ENCODE measurements at places on chromosomes 11 and 22. TPM values are rescaled to one million over a fixed set of nuclear protein-coding genes. Genes with fewer than 3 reads are reported as not detected.

Gene SCGB2A2
- total RNA-seq = not detected

Gene ROM1
- total RNA-seq = 2.4 TPM

Gene GAB4
- total RNA-seq = not detected

Gene C11orf97
- not detected for total RNA-seq

Gene OR5AP2
- total RNA-seq = not detected

Gene KCNQ1
- 40.0 TPM for total RNA-seq

Gene NAGA
- total RNA-seq = 14.3 TPM

Gene NPTXR
- total RNA-seq = 19.7 TPM

Gene SLC22A12
- total RNA-seq = not detected

Gene BCO2
- total RNA-seq = 155 TPM

Gene SCT
- not detected for total RNA-seq

Gene ZNRF3
- total RNA-seq = 5.4 TPM

DNA sequence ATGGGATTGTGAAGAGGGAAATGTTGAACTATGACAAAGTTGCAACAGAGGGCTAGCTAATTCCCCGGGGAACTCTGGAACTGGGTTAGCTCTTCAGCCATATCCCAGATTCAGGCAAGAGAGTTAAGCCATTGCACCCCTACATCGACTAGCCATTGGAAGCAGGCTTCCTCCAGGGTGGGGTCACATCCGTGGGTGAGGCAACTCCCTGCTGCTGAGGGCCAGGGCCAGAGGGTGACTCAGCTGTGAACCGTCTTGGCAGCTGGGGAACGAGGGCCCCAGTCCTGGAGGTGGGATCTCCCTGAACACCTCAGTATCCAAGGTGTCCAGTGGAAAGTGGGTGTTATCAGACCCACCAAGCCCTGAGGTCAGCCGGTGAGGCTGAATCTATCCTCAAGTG is 41.1 kb downstream of the RPS6KA4 start:
- no peak for DNase-seq

- DNase-seq = no peak
Measured at GRCh38 chr22:29082826-29083545, 10.2 kb downstream of the KREMEN1 start.

DNA sequence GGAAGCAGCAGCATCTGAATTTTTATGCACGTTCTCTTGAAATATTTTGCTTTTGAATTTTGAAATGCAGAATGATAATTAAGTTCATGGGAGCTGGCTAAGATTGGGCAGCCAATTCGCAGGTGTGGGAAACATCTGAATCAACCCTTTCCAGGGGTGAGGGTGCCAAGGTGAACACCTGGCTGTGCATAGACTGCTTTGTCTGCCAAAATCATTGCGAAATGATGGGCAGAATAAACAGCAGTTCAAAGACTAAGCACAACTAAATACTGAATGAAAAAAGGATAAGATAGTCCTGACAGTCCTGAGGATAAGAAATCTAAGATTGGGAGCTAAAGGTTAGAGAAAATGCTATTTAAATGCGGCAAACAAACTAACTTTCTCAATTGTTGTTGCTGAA is 813.3 kb upstream of the RAG2 start:
- DNase-seq = no peak

- no peak for DNase-seq
Measured at GRCh38 chr11:27995083-27995482, 112.9 kb downstream of the KIF18A start.

- no peak for DNase-seq
Measured at GRCh38 chr11:16891964-16892363, 122.2 kb downstream of the PLEKHA7 start.

- peak; percentile 39 for DNase-seq
Measured at GRCh38 chr11:134390706-134391569, 21.1 kb downstream of the B3GAT1 start.

- DNase-seq = no peak
Measured at GRCh38 chr11:116730601-116731000, 42.2 kb downstream of the BUD13 start.

GRCh38 chr11:47295385-47295784 is 25.5 kb downstream of the MADD start:
- DNase-seq = no peak

DNA sequence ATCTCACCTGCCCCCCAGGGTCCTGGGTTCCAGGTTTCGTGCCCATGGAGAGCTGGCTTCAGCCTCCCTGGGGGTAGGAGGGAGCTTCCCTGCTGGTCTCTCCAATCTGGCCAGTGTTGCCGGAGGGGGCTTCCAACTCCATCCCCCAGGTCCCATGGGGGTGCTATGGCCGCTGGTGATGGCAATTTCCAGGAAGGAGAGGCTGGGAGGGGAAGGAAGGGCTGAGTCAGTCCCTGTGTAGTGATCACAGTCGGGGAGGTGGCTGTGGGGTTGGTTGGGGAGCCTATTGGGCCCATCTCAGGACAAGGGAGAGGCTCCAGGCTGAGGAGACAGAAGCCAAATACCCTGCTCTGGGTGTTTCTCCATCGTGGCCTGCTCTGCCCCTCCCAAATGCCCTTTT is 5.7 kb upstream of the CDC42EP2 start:
- peak; percentile 37 for DNase-seq

GRCh38 chr11:26201411-26201810 is 130.5 kb upstream of the ANO3 start:
- no peak for DNase-seq

DNA sequence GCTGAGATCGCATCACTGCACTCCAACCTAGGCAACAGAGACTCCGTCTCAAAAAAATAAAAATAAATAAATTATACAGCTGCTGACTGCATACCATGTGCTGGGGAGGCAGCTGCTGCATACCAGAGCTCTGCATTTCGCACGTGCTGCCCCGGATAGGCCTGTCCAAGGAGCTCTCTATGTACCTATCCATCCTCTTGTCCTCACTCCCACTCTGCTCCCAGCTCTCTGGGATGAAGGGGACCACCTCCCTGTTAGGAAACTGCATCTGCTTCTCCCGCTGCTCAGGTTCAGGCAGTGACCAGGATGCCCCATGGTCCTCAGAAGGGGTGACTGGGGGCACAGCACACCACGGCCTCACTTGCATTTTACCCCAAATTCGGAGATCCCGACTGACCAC is 302.3 kb downstream of the BRD1 start:
- DNase-seq = no peak

- DNase-seq = no peak
Measured at GRCh38 chr11:11787305-11788062, 54.3 kb upstream of the USP47 start.

DNA sequence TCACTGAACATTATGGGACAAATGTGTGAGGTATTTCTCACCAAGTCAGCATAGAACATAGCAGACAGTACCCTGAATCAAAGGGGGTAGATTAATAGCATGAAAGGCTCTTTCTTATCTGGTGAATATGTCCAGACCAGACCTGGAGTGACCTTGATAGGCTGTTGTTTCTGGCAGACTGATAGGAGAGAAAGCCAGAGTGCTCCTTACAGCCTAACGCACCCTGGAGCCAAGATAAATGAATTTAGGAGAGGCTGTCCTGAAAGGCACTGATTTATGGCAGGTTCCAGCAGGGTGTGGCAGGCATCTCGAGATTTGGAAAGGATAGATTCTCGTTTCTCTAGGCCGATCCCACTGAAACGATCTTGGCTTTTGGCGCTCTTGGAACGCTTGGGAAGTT is 204.6 kb downstream of the DBX1 start:
- no peak for DNase-seq

- no peak for DNase-seq
Measured at GRCh38 chr11:88275636-88276035, 61.9 kb downstream of the CTSC start.

GRCh38 chr22:28967969-28968368 is 84.6 kb downstream of the ZNRF3 start:
- DNase-seq = no peak

DNA sequence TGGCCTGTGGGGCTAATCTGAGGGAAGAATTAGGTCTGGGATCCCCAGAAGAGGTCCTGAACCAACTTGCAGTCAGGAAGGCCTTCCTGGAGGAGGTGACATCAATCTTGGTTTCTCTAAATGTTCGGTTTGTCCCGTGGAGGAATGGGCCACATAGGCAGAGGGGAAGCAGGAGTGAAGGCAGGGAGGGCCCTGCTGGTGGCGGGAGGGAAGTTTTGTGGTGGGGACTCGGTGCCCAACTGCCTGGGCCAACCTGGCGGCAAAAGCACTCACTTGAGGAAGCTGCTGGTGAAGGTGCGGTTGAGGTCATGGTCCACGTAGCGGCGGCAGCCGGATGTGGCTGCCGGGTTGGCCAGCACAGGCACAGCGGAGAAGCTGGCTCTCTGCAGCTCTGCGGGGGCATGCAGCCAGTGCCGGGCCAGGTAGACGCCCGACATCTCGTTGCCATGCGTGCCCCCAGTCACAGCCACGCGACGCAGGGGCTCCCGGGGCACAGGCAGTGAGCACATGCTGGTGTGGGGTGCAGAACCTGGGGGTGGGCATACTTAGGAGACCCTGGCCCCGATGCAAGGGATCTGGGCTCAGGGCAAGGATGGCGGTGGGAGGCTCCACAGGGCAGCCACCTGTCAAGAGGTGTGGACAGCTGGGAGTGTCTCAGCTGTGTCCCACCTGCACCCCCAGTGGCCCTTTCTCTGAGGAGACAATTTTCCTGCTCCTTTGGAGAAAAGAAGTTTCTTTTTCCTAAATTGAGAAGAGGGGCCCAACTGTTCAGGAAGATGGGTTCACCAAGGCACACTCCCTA is 3.8 kb downstream of the ACY3 start:
- DNase-seq = no peak

DNA sequence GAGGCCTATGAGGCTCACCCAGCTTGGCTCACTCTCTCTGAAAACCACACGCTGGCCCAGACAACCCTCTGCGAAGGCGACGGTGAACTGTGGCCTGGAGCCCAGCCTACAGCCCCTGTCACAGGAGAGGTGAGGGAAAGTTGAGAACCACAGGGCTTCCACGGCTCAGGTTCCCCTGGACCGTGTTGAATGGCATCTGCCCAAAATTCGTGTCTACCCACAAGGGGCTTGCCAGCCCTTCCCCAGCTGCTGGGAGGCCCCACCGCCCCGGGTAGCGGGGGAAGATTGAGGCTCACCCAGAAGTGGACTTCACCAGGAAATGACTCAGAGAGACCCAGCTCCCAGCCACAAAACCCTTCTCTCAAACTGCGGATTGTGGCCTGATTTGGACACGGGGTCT is 197.1 kb downstream of the CTTN start:
- no peak for DNase-seq

DNA sequence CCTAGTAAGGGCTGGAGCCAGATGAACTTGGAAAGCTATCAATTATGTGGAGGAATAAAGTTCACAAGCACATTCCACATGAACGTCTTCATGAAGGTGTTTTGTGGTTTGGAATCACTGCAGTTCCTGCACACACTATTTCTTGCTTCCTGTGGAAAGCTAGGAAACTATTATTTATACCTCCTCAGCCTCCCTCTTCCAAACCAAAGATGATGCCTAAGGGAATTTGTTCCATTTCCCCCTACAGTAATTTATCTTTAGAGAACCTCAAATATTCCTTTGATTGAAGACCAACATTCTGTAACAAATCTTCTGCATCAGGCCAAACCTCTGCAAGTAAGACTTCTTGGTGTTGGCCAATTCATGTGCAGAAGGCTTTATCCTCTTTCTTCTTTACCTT is 115.8 kb upstream of the ARHGAP20 start:
- no peak for DNase-seq

DNA sequence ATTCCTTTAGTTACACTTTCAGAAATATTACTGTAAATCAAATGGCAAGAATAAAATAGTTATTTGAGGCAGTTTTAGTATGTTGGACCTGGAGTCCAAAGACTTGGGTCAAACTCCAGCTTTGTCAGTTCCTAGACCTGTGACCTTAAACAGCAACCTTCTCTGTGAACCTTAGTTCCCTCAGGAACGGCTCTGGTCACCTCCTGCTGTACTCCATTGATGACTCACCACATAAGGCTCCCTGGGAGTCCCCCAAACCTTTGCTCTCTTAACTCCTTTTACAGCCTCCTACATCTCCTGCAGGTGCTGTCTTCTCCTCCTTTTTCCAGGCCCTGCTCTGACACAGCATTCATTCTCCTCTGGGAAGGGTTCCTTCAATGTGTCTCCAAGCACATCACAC is 29.1 kb downstream of the LIMK2 start:
- no peak for DNase-seq

- no peak for DNase-seq
Measured at GRCh38 chr11:77196961-77197360, 68.9 kb downstream of the MYO7A start.

DNA sequence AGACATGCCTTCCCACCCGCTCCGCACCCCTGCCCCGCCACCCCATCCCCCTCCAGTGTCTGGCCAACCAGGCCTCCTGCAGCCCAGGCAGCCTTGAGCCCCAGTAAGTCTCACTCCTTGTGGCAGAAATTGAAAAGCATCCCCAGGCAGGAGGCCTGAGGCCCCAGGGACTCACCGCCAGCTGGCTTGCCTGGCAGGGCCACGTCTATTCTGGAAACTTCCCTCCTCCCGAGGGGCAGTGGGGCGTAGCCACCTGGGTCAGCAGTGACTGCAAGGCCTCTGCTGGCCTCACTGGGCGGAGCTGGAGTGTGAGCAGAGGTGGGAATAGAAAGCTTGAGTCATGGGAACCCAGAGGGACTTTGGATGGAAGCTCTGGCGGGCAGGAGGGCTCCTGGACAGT is 26.3 kb downstream of the ANO1 start:
- DNase-seq = no peak

DNA sequence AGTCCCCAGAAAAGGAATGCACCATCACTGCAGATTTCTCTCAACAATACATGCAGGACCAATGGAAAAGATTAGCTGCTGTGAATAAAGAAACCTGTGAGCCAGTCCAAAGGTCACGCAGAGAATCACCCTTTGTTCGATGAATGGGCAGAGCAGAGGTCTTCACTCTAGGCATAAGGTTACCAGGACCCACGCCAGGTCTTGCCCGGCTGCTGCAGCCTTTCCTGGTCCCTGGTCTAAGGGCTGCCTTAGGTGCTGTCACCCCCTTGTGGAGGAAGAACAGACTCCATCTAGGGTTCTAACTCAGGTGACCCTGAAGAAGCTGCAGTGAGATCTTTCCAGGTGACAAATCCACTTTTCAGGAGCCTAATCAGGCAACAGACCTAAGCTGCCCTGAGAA is 29.0 kb upstream of the NAP1L4 start:
- no peak for DNase-seq

GRCh38 chr11:26333906-26334305 is 2.0 kb downstream of the ANO3 start:
- no peak for DNase-seq

- DNase-seq = peak; percentile 62
Measured at GRCh38 chr22:43180670-43181069, 6.3 kb downstream of the TTLL12 start.

DNA sequence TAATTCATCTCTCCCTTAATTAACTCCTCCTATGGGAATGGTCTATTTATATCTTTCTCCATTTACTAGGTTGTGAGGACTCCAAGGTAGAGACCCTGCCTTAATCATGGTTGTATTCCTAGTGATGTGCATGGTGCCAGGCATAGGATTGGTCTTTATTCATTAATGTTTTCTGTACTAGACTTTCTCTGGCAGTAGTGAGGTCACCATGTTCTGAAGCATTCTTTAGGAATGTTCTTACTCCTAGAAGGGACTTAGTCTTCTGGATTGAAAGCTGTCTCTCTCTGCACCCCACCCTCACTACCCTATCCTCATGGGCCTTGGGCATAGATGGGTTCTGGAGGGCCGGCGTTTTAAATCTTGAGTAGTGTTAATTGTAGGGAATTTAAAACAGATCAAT is 10.6 kb upstream of the INSC start:
- no peak for DNase-seq
